ENCODE measurements at places on chromosomes 3 and 15. TPM values are rescaled to one million over a fixed set of nuclear protein-coding genes. Genes with fewer than 3 reads are reported as not detected.

HES1 gene
- total RNA-seq = 14.5 TPM

IMPDH2 gene
- total RNA-seq = 126 TPM

IQCF5 gene
- total RNA-seq = not detected

ZNF148 gene
- total RNA-seq = 40.3 TPM

FBXO40 gene
- total RNA-seq = 0.08 TPM

RCCD1 gene
- total RNA-seq = 10.4 TPM

C3orf18 gene
- total RNA-seq = 9.7 TPM

SPINT1 gene
- 2.0 TPM for total RNA-seq

DNA sequence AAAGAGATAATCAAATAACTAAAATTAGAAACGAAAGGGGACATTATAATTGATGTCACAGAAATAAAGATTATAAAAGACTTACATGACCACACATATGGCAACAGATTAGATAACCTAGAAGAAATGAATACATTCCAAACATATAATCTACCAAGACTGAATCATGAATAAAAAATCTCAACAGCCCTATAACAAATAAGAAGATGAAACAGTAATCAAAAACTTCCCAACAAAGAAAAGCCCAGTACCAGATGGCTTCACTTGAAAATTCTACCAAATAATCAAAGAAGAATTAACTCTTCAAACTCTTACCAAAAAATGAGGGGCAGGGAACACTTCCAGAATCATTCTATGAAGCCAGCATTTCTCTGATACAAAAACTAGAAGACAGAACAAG lies 11.8 kb downstream of the TOP2B start:
- no peak for ATAC-seq

- no peak for ATAC-seq
Measured at GRCh38 chr3:184040010-184040409, 8.5 kb downstream of the HTR3D start.

- ATAC-seq = no peak
Measured at GRCh38 chr3:111585217-111585616, 9.9 kb downstream of the ZBED2 start.

GRCh38 chr15:72511536-72511935 lies 37.4 kb downstream of the ARIH1 start:
- no peak for ATAC-seq

GRCh38 chr3:71166339-71167240 lies 416.9 kb downstream of the FOXP1 start:
- ATAC-seq = no peak
